ENCODE measurements at places on chromosomes 13 and 19.

- no peak for DNase-seq
Observed at GRCh38 chr19:13398780-13399726, 107.2 kb downstream of the CACNA1A start.

GRCh38 chr19:8494158-8494557 is 8.3 kb downstream of the PRAM1 start:
- no peak for DNase-seq

DNA sequence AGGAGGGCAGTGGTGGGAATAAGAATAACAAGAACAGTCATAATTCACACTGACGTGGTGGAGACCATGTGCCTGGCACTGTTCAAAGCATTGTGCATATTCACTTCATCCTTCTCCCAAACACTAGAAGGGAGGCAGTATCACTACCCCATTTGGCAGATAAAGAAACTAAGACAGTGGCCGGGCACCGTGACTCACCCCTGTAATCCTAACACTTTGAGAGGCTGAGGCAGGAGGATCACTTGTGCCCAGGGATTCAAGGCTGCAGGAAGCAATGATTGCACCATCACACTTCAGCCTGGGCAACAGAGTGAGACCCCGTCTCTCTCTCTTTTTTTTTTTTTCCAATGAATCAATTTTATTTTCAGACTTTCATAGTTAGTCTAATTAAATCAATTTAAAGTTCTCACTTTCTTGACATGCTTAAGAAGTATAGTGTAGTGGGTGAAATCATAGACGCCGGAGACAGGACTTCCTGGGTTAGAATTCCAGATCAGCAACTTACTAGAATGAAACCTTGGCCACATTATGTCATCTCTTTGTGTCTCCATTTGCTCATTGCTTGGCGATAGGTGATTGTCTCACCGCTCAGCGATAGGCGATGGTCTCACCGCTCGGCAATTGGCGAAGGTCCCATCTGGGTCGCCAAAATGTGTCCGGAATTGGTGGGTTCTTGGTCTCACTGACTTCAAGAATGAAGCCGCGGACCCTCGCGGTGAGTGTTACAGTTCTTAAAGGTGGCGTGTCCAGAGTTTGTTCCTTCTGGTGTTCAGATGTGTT is 5.3 kb upstream of the ATG4D start:
- DNase-seq = no peak

GRCh38 chr13:45691251-45691650 is 10.9 kb upstream of the CBY2 start:
- no peak for DNase-seq

GRCh38 chr13:81171065-81171647 is 830.2 kb upstream of the SPRY2 start:
- DNase-seq = no peak

GRCh38 chr13:93535251-93535650 is 308.6 kb downstream of the GPC6 start:
- no peak for DNase-seq

DNA sequence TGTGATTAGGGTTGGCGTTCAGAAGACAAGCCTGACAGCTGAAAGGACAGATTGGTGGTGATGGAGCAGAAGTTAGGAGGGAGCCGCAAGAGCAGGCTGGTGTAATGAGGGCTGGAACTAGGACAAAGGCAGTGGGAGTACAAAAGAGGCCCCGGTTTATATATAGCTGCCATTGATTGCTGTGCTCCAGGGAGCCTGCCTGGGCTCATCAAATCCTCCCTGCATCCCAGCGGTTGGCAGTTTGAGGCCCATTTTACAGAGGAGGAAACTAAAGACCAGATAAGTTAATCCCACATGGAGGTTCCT is 123.7 kb downstream of the CACNA1A start:
- DNase-seq = no peak

- DNase-seq = no peak
Observed at GRCh38 chr19:39158646-39159260, 33.2 kb downstream of the PAK4 start.

- DNase-seq = no peak
Observed at GRCh38 chr19:6103217-6103644, 7.1 kb downstream of the RFX2 start.

DNA sequence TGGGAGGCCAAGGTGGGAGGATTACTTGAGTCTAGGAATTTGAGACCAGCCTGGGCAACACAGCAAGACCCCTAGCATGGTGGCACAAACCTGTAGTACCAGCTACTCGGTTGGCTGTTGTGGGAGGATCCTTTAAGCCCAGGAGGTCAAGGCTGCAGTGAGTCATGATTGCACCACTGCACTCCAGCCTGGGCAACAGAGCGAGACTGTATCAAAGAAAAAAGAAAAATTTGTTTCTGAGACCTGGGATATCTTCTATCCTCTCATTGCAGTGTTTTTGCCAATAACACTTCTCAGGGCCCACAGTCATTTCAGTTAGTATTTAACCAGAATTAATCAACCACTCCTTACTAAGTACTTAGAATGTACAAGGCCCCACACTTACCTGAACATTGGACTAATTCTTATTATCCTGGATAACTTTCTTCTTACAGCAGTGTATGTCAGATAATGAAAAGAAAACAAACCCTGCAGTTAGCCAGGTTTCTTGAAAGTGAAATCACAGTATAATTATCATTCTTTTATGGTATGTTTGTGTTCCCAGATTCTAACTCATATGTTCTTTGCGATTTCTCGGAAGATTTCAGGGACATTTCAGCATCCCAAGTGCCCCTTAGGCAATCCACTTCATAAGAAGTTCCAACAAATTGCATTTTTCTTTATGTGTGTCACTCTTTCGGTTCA is 75.6 kb upstream of the KLF5 start:
- DNase-seq = no peak

DNA sequence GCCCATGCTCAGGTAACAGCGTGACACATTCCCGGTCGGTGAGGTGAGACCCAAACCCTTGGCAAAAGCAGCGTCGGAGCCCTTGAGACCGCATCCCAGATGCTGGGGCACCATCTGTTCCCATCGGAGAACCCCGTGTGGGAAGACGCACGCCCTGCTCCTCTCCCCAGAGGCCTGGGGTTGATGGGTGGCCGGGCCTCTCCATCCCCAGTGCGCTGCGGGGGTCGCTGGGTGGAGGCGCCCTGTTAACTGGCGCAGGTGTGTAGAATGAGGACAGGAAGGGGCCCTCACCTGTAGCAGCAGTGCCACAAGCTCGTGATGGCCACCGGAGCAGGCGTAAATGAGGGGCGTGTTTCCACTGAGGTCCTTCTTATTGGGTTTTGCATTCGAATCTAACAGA is 24.6 kb downstream of the PDCD5 start:
- no peak for DNase-seq

DNA sequence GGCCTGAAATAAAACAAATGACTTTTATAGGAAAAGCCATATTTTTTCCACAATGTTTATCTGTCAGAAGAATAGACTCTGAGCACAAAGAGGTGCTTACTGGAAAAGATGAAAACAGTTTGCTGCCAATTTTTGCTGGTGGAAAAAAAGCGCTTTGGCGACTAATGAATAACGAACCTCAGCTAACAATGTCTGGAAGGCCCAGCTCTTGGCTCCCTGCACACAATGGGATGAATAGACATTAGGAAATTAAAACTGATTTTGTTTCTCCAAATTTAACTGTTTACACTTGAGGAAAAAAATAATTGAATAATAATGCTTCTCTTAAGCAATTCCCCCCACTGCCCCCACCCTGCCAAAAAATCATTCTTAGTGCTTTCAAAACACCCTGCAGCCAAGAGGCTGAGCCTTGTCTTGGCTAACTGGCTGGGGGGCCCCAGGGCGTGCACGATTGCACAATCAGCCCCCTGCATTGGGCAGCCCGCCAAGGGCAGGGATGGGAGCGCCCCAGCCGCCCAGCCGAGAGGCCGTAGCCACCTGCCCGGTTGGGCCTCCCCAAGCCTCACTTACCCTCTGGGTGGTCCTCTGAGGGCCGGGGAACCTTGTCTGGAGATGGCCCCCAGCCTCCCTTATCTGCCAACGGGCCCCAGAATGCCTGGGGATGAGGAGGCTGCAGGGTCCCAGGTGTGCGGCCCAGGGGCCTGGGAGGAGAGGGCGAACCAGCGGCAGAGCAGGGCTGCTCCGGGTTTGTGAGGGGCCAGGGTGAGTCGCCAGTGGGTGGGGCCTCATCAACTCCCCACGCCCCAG is 16.8 kb downstream of the CEBPG start:
- no peak for DNase-seq

- no peak for DNase-seq
Observed at GRCh38 chr13:50450279-50450678, 393.2 kb downstream of the DLEU7 start.

DNA sequence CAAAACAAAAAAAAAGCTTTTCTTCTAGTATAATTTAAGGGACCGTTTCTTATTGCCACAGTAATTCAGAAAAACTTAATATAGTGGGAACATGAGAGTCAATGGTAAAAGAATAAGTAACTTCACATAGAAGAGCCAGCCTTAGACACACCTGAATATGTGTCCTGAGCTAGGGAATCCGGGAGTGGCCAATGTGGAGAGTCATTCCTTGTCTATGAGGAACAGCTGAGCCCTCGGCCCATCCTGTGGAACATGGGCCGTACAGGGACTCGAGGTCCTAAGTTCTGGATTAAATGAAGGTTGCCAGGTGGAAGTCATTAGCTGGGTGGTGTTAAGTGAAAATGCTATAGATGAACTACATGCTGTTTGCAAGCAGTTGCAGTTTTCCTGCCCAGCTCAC is 32.2 kb downstream of the EFNB2 start:
- DNase-seq = no peak

GRCh38 chr13:86882835-86883234 is 788.3 kb upstream of the SLITRK5 start:
- no peak for DNase-seq

DNA sequence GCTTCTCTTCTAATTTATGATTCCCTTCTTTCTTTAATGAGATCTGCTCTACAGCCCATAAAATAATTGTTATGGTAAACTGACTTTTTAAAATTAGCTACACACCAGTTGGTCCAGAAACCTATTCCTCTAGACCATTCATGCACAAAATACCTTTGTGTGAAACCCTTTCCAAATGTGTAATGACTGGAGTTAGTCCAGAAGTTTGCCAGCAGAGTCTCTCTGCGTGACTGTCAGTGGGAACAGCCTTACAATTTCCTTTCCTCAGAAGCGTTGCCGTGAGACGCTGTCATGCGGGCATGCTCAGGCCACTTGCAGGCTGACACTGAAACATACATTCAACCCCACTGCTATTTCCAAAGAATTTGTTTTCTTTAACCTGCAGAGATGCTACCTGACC is 965.2 kb downstream of the PCDH9 start:
- no peak for DNase-seq

- DNase-seq = no peak
Observed at GRCh38 chr13:44870456-44870929, 118.8 kb downstream of the NUFIP1 start.

GRCh38 chr19:39474139-39474620 is 6.5 kb upstream of the TIMM50 start:
- peak; percentile 61 for DNase-seq

DNA sequence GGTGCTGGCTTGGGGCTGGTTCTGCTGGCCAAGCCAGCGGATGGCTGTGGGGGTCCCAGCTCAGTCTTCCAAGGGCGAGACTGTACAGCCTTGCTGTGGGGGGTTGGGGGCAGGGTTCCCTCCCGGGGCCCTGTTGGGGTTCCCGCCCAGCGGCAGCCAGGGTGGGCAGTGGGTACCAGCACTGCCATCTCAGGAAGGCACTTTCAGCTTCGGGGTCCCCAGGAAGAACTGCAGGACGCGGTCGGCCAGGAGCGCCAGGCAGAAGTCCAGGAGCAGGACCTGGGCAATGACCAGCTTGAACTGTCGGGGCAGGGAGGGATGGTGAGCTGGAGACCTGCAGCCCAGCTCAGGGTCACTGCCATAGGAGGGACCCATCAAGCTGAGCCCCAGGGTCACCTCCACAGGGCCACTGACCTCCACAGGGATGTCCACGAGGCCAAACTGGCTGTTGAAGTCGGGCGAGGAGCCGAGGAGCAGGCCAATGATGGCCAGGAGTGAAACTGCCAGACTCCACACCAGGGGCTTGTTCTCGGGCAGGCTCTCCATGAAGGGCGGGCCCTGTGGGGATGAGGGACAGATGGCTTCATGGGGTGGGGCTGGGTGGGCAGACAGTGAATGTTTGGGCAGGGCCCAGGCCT is 1.9 kb upstream of the GMIP start:
- DNase-seq = no peak

GRCh38 chr19:4077800-4078684 is 11.3 kb upstream of the ZBTB7A start:
- DNase-seq = no peak

DNA sequence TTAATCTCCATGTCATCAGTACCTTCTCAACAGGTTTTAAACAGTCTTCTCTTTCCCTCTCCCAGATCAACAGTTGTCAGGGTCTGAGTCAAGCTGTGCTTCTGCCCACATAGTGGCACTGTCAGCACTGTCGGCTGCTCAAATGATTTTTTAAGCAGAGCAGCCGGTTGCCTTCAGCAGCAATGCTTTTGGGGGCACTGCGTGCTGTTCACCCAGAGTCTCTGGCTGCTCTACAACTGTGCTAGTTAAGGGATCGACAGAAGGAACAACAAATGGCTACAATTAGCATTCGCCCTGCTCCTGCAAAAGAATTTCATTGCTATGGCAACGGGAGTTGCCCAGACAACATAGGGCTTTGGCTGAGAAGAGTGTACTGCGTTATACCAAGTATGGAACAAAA is 412.9 kb downstream of the DIAPH3 start:
- no peak for DNase-seq

GRCh38 chr19:47652285-47652684 is 43.4 kb downstream of the BICRA start:
- DNase-seq = no peak

GRCh38 chr13:113770937-113771336 is 11.9 kb downstream of the TMEM255B start:
- DNase-seq = no peak

DNA sequence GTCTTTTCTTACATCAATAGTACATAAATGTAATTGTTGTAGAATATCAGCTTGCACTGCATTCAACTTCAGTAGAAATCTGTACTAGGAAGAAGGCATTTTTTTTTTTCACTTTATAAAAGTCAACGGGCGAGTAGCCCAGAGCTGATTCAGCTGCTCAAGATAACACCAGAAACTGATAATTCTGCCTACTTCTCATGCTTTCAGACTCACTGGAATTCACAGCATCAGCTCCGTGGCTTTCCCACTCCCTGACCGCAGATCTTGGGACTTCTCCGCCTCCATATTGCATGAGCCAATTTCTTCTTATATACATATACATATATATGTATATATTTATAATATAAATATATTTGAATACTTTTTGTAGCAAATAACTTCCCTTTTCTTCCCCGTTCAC is 263.1 kb upstream of the RXFP2 start:
- no peak for DNase-seq

- no peak for DNase-seq
Observed at GRCh38 chr13:100106005-100106404, 17.1 kb downstream of the PCCA start.

- DNase-seq = no peak
Observed at GRCh38 chr13:46656786-46657185, 103.8 kb downstream of the LRCH1 start.

- DNase-seq = no peak
Observed at GRCh38 chr13:44212633-44213396, 160.8 kb upstream of the SERP2 start.

- no peak for DNase-seq
Observed at GRCh38 chr19:36460046-36460445, 29.3 kb downstream of the ZNF566 start.

- DNase-seq = no peak
Observed at GRCh38 chr13:52850396-52851136, 2.1 kb upstream of the PCDH8 start.

Data from activated CD8-positive, alpha-beta memory T cell treated with anti-CD3 and anti-CD28 coated beads for 48 hours (primary cell).